ENCODE measurements at places on chromosomes 2 and 18.

GRCh38 chr18:61597316-61597715 lies 264.1 kb downstream of the CDH20 start:
- DNase-seq, result no peak

DNA sequence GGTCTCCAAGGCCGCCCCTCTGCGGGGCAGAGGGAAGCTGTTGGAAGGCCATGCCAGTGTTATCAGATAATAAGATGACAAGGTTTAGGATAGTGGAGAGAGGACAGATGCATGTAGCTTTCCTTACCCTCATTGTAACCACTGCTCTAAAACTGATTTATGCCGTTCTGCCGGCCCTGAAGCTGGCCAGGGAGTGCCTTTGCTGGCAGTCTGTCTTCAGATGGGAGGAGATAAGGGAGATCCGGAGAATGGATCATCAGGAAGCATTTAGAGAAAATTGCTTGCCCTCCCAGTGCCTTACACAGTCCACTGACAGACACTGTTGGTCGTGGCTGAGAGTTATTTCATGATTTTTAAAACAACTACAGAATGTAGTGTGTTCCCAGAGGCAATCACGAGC lies 35.4 kb upstream of the MYO3B start:
- DNase-seq, result no peak

- DNase-seq, result no peak
Measured at GRCh38 chr2:45404807-45405297, 206.2 kb downstream of the SRBD1 start.

DNA sequence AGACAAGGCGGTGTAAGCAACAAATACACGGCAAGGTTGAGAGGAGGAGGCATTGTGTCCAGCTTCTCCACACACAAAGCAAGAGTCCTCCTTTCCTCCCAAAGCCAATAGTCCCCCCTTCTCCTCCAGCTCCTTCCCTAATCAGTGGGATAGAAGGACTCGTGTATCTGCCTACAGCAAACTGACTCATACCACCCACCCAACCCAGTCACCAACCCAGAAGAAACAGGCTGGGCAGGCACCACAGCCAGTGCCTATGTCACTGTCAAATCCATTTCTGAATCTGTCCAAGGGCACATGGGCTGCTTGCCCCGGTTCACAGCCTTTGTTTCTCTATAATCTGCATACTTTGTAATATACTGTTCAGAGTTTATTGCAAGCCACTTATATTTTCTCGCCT lies 19.2 kb upstream of the NMS start:
- no peak for DNase-seq

GRCh38 chr2:46497766-46498165 lies 18.4 kb downstream of the TMEM247 start:
- DNase-seq, result no peak

DNA sequence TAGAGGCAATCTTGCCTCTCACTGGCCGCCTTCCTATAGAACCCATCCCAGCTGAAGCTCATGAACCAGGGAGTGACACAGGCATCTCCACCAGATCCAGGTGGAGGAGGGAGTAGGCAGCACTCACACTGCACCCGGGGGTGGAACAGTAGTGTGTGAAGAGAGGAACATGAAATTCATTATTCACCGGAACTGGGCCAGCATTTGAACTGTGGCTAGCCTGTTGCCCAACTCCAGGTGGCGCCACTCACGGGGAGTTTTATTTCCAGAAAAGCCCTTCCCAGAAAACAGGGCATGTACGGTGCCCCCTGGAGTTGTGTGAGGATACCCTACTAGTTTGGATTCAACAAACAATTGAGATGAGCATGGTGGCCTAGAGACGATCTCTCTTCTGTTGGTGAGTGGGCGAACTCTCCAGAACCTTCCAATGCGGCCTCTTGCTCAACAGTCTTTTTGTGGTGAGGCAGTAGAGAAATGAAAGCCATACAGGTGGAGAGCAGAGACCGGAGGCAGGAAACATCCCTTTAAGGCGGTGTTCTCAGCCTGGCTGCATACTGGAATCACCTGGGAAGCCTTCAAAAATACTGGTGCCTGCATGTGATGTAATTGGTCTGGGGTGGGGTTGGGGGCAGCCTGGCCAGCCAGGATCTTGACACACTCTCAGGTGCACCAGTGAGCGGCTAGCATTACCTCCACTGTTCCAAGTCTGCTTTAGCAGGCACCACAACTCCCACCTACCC lies 73.5 kb upstream of the NEDD4L start:
- DNase-seq, result peak; percentile 7

Measured in SW480 (cell line).